Thyroid gland (tissue), 4 donors: ENCODE measurements at places on chromosomes 2 and 18. TPM values are rescaled to one million over a fixed set of nuclear protein-coding genes. Genes with fewer than 3 reads are reported as not detected.

The CRYBA2 gene
- not detected for total RNA-seq

The CFAP53 gene
- 1.2 TPM for total RNA-seq

DNA sequence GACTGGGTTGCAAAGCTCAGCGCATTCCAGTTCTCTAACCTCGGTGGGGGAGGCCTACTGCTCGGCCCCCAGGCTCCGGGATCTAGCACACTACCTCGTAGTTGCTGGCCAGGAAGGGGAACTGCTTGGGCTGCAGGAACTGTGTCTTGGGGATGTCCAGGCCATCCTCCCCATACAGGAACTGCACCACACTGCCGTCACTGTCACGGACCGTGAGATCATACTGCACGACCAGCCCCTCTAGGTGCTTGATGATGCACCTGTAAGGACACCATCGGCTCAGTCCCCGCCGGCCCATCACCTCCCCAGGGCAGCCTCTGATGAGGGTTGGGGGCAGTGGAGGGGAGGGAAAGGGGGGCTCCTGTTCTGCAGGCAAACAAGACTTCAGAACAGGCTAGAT lies 61.6 kb downstream of the POLR1A start:
- no peak for DNase-seq

The MC4R gene
- not detected for total RNA-seq

GRCh38 chr2:62382122-62382521 lies 123.9 kb downstream of the TMEM17 start:
- DNase-seq, result no peak

- DNase-seq, result no peak
These were observed 32.6 kb upstream of the INSIG2 start for GRCh38 chr2:118055512-118056164.

DNA sequence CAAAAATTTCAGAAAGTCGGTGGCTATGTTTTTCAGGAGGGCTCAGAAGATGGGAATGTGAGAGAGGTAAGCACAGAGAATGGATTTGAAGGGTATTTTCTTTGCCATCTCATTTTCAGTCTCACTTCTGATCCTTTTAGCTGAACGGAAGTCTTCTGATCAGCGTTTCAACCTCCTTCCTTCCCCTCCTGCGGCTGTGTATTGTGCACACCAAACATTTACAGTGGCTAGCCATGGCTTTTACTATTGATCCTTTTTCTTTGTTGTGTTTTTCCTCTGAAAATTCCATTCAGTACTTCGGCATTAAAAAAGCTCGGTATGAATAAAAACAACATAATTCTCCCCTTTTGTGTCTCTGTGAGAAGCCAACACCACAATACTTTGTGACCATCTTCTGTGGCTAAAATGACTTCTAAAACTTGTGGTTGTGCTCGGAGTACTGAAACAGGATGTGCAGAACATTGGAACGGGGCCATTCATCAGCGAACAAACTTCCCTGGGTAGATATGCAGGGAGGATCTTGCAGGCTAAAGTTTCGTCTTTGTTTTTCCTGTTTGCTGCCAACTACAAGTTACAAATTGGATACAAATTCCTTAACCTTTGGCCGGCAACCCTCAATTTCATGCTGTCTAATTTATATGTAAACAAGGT lies 260.8 kb upstream of the FAM98A start:
- DNase-seq, result no peak

GRCh38 chr2:135986507-135986906 lies 1.1 kb upstream of the DARS1 start:
- no peak for DNase-seq

- no peak for DNase-seq
These were observed 691.6 kb upstream of the HS6ST1 start for GRCh38 chr2:129010262-129010661.
